ENCODE measurements at places on chromosomes 1 and 21.

DNA sequence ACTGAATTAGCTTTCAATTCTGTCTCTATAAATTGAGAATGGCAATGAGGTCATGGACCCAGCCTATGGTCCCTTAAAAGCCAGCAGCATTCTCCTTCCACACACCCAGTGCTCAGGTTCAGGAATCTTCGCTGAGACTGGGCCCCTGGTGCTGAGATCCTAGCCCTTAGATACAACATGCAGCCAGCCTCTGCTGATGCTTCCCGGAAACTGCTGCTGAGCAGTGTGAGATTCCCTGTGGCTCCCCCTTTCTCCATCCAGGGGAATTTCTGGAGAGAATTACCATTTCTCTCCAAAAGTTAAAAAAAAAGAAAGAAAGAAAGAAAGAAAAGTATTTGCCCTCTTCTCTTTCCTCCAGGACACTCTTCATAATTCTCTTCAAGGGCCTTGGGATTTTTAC, 31.7 kb upstream of the RALGPS2 start:
- DNase-seq, result no peak

DNA sequence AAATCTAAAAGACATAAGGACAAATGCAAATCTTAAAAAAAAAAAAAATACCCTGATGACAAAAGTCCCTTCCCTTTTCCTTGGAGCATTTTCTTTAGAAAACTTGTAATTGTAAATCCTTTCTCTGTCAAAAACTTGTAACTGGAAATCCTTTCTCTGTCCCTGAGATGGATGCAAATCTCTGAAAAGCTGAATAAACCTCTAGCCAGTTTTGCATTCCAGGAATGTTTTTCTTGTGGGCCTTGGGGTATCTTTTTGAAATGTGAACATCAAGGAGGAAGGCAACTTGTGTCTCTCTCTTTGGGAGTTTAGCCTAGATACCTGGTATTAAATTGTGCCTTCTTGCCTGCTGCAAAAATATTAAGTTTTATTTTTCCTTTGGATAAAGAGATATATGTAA, 305.3 kb downstream of the KCNT2 start:
- no peak for DNase-seq

- DNase-seq, result no peak
These were observed 221.3 kb downstream of the PLPP3 start for GRCh38 chr1:56357927-56358690.

DNA sequence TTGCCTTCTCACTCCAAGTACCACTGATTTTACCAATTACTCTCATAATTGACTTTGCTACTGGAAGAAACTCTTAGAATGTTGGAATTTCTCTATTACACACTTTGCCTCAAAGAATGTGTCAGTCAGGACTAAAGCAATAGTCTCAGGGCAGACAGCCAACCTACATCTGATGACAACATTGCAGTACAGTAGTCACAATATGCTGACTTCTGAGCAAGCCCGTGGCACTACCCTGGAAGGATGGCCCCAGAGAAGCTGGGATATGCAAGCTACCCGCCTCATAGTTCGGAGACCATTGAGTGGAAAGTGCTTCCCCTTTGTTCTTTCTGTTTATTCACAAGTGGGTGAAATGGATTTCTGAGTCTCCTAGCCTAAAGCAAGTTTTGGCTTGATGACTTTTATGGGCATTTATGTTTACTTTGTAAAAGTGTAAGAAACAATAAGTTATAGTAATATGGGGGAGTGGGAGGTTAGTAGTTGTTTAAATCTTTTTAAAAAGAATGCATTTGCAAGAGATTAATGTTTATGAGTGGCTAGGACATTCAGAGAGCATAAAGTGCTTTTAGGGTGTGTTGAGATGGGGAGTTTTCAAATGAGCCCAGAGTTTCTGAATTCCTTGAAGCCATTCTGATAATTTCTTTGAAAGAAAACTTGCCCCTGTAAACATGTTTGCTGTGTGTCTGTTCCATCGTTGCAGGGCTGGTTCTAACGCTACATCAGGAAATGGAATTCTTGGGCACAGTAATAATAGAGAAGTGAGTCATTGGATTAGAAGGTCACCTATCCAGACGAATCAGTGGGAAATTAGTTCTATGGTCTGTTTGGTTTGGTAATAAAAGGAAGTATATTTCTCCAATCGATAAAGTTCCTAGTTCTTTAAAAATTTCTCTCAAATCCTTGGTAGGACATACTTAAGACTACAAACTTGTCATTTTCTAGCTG, 63.8 kb downstream of the LMO4 start:
- DNase-seq, result no peak

GRCh38 chr1:205430696-205431305, 8.9 kb upstream of the LEMD1 start:
- peak; percentile 37 for DNase-seq

DNA sequence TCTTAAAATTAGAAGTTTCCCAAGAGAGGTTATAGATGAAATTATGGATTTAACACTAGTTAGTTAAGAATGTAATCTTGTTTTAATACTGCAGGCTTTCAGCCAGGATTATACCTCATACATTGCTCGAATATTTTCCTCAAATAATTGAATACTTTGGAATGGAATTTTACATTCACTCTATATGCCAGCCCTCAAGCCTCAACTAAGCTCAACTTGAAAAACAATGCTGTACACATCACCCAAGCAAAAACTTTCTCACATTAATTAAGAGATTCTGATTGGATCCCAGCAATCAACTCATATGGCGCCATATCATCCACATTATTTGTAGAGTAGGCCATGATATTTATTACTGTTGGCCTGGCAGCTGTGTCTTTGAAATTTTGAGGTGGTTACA, 710.7 kb upstream of the ADAMTS5 start:
- no peak for DNase-seq

GRCh38 chr1:75126611-75127101, 7.5 kb upstream of the LHX8 start:
- DNase-seq, result no peak

GRCh38 chr21:42432695-42433094, 29.0 kb downstream of the UBASH3A start:
- no peak for DNase-seq

DNA sequence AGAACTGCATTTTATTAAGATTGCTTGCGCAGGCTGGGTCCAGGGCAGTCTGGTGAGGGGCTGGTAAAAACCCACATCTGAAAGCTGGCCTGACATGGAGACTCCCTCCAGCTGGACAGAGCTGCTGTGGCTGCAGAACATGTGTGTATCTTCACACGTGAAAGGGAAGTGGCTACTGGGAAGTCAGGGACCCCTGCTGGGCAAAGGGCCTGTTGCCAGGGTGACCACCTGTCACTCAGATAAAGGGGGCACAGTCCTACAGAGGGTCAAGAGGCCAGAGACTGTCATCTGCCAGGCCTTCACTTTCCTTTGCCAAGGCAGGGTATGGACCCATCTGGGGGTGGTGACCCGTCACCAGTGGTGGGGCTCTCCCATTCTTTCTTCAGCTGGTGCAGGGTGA, 17.5 kb downstream of the NKAIN1 start:
- DNase-seq, result no peak

DNA sequence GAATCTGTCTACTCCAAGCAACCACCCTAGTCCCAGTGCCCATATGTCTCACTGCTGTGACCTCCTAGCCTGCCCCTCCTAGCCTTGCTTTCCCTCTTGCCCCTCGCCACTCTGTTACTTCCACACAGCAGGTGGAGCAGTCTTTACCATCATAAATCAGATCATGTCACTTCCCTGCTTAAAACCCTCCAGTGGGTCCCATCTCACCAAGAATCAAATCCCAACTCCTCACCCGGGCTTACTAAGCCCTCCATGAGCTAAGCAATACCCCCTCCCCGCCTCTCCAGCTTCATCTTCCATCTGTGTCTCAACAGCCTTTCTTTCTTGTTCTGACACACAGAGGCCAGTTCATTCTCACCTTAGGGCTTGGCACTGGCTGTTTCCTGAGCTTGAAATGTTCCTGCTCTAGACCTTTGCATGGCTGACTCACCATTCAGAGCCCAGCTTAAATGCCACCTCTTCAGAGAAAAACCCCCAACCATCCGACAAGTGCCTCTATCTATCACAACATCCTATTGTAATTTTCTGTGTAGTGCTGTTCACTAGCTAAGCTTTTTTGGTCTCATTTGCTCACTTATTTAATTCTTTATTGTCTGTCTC, 22.3 kb downstream of the KNCN start:
- no peak for DNase-seq

DNA sequence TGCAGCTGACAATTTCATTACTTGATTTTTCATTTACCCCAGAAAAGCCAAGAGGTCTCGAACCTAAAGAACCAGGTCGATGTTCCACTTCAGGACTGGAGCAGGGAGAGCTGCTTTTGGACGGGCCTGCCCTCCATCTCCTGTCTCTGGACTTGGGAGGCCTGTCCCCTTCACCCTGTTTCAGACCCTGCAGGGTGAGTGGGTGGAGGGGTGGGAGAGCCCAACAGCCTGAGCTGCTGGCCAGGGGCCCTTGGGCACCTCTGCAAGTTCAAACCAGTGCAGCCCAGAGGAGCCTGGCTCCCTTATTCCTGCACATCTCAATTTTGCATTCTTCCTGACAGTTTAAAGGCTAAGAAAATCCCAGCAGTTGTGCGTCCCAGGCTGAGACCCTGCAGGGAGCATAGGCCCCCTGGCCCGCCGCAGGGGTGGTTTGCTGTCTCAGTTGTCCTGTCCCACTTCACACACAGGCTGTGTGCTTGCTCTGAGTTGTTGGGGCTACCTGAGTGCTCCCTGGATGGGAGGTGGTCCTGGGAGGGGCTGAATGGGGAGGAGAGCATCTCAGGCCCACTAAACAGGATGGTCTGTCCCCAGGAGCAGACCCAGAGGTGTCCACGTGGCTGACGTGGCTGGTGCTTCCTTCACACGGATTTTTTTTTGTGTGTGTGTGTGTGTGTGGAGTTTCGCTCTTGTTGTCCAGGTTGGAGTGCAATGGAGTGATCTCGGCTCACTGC, 443.7 kb downstream of the PTPRU start:
- no peak for DNase-seq

DNA sequence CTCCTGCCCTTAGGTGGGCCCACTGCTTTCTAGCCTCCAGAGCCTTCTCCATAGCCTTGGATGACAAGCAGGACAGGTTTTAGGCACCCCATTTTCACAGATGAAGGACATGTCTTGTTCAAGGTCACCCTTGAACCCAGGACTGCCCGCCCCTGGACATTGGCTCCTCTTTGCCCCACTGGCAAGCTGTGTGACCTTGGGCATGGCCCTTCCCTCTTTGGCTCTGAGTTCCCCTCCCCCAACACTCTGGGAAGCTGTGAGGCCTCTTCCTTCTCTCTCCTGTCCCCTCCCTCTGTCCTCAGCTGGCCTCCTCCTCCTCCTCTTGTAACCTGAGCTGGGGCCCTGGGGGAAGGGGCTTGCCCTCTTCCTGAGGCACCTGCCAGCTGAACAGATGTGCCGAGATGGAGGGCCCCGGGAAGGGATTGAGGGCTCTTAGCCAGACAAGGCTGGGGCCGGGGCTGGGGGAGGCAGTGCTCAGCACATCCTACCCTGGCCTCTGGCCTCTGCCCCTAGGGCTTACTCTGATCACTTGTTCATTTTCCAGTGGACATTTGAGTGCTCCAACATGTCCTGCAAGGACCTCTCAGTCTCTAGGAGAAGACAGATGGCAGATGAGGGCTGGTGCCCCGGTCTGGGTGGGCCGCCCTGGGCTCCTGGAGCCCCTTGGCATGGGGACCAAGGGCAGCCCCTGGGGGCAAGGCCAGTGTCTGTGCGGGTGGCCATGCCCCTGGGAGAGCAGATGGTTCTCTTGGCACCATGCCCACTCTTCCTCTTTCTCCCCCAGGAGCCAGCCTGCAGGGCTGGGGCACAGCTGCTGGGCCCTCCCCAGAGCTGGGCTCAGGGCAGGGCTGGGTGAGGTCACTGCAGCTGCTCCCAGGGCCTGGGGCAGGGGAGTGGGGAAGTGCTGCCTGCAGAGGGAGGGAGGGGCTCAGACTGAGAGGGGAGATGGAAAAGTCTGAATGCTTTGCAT, 10.7 kb downstream of the FOXO6 start:
- DNase-seq, result no peak

DNA sequence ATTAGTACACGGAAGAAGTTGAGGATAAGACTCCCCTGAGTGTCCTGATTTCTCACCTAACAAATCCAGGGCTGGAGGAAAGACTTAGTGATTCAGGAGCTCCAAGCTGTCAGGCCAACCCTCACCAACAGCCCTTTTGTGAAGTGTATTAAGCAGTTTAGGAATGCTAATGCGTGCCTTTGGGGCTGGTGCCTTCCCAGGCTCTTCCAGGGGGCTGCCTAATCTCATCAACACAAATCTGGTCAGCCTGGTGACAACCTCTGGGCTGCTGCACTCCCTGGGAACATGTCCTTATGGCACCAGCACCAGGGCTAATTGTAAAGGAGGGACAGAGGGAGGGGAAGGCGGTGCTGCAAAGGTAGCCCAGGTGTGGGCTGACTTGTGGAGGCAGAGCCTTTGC, 15.5 kb downstream of the CSMD2 start:
- DNase-seq, result no peak

DNA sequence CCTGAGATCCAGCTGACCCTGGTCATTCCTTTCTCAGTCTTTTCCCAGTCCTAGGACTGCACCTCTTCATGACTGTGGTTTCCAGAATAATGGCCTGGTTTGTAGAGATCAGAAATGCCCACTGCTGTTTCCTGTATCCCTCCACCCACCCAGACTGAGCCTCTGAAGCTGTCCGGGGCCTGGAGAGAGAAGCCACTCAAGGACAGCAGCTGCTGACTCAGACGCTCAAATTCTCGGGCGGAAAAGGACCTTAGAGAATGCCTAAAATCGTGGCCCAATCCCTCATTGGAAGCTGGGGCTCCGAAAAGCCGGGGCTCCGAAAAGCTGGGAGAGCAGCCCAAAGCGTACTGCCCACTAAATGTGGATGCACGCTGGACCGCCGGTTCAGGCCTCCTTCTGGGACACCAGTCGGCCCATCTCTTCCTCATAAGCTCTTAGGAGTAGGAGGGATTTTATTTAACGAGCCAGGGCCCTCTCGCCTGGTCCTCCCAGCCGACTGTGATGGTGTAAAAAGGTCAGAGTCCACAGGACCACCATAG, 7.8 kb upstream of the GPR61 start:
- no peak for DNase-seq

DNA sequence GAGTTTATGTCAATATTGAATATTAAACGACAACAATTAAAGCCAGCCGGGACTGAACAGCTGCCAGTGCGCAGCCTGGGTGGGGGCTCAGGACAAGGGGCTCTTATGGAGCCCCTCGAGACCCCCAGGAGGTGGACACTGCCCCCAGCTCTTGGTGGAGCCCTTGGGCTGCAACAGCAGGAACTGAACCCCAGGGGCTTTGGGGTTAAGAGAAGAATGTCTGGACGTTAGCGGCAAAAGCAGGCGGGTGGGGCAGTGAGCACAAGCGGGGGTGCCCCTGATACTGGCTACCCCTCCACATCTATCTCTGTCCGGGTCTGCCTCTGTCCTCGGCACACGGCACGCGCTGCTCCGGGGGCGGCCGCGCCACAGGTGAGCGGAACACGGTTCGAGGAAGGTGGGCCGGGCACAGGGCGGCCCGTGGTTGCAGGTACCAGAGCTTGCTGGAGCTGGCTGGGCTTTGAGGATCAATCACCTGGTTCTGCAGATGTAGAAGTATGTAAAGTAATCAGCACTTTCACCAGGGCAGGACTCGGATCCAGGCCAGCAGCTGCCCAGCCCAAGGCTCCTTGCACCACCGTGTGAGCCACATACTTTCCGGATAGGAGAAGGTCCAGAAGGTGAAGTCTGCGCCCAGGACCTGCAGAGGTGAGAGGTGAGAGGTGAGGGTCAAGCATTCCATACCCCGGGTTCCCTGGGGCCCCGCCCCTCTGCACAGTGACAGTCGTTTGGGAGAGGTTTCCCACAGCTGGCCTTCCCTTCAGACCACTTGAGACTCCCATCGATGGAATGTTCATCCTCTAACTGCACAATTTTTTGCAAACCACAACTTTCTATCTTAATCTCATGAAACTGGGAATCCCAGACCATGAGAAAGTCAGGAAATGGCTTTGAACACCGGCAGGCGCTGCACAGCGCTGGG, 12.4 kb upstream of the POFUT2 start:
- DNase-seq, result no peak

Measured in GM12865 (cell line).